ENCODE measurements at places on chromosomes 2 and 18.
A peak's percentile ranks its signal among the peaks of the same experiment; 100 is the strongest.

DNA sequence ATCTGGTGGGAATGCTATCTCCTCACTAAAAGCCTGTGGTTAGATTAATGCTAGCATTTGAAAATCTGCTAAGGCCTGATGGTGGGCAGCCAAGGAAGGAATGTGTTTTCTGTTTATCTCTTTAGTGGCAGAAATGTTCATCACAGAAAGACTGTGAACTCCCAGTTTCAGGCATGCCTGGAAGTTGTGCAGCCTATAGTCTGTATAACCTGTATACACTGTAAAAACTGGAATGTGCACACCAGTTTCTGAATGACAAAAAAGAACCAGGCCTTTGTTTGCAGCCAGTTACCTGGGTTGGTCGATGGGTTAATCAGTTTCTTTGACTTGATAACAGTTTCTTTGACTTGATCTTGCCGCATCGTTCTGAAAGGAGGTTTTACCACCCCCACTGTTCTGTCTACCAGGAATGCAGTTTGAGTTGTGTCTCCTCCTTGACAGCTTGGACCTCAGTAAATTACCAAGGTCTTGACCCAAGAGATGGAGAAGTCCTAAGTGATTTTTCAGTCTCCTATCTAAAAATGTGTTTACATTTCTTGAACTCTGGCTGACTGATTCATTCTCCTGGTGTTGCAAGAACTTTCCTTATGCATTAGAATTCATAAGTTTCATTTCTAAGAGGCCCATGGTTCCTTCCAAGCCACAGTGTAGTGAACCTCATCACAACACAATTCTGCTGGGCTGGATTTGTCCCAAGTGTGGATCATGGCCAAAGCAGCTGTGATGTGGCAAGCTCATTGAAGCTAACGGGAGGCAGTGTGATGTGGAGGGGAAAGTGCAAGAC lies 62.2 kb downstream of the KIAA2012 start:
- no peak for DNase-seq

DNA sequence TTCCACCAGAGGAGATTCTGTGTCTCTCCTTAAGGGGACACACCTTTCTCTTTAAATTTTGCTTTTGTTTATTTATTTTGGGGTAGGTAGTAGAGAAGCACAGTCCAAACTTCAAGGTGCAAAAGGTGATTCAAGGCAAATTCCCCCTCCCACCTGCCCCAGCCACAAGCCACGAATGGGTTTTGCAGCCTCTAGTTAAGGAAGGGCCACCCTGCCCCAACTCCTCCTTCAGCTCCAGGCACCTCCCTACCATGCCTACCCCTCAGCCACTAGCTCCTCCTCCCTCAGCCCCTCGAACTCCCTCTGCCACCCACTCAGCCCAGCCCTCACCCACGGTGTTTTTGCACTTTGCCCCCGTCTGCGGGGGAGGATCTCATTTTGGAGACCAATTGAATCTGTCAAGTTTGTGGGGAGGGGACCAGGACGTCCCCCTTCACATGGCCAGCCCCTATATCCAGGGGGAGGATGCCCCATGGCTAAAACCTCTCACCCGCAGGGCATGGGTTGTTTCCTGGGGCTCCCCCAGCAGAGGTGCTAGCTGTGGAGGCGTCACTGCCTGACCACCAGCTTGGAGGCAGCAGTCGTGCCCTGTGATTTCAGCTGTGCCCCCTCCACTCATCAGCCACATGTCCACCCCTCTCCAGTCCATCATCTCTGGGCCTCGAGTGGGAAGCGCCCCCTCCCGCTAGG lies 4.5 kb downstream of the HAAO start:
- DNase-seq: no peak

- no peak for DNase-seq
These were observed 672.1 kb downstream of the STK39 start for GRCh38 chr2:167575276-167575675.

DNA sequence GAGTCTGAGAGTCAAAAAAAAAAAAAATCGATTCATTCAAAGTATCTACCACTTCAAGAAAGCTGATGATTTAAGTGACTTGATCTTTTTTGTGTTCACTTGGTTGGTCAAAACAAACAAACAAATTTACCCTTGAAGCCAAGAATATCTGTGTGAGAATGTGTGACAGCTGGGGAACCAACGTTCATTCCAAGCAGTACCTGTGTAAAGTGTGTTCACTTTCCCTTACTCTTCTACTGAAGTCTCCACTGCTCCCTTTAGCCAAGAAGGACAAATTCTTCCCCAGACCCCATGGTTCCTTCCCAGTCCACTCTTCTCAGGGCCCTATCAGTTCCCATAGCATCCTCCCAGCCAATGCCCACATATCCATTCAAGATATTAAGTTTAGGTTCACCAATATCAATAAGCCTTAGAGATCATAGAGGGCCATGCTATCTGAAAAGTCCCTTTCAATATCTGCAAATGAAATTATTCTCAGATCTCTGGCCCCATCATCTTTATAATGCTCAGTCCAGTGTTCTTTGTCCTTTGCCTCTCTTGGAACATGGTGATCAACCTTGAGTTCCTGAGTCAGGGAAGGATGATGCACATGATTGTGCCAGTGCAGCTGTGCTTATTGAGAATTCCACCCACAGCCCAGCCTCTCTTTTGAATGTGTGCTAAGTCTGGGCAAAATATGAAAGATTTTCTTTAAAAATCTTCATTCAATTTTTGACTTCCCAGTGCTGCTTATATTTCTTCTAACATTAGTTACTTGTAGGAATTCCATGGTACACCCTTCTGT lies 82.8 kb upstream of the DTNA start:
- no peak for DNase-seq

DNA sequence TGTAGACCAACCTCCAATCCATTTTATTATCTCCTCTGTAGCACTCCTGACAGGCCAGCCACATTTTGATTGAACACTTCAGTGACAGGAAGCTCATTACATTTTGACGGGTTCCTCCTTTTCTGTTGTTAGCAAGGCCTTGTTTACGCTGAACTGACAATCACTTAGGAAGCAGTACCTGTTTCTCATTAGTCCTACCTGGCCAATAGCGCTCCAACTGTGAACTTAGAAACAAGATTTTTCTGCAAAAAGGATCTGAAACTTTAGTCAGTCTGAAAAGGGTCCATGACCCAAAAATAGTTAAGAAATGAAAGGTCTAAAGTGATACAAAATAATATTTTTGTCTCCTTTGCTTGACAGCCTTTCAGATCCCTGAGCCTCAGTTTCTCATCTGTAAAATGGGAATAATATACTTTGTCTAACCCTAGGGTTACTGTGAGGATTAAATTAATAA lies 119.6 kb upstream of the MSTN start:
- peak; percentile 2 for DNase-seq

GRCh38 chr2:58033530-58033929 lies 13.1 kb upstream of the VRK2 start:
- DNase-seq: no peak

DNA sequence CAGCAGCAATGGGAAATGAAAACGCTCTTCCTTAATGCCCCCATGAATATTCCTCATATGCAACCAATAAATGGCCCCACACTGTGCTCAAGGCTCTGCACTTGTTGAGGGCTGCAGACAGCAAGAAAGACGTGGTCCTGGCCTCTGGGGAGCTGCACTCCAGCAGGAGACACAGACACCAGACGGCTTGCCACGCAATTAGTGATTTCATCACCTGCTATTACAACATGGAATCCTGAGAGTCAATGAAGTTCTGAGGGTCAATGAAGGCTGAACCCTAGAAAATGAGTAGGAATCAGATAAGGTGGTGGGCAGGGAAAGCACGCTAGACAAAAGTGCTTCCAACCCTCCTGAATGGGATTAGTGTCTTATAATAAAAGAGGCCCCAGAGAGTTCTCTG lies 18.9 kb downstream of the CREG2 start:
- no peak for DNase-seq

GRCh38 chr2:8646731-8647461 lies 35.0 kb upstream of the ID2 start:
- no peak for DNase-seq

Measured in retina (tissue), 1 donor.